ENCODE measurements at places on chromosomes 16 and 17. TPM values are rescaled to one million over a fixed set of nuclear protein-coding genes. Genes with fewer than 3 reads are reported as not detected.

The CCL4 gene
- total RNA-seq = 5.1 TPM

The TMC8 gene
- total RNA-seq = 35.9 TPM

The DOC2A gene
- total RNA-seq = 1.9 TPM

The TMEM204 gene
- 40.9 TPM for total RNA-seq

- peak; percentile 19 for DNase-seq
Measured at GRCh38 chr16:30767767-30768465, 5.8 kb downstream of the RNF40 start.

DNA sequence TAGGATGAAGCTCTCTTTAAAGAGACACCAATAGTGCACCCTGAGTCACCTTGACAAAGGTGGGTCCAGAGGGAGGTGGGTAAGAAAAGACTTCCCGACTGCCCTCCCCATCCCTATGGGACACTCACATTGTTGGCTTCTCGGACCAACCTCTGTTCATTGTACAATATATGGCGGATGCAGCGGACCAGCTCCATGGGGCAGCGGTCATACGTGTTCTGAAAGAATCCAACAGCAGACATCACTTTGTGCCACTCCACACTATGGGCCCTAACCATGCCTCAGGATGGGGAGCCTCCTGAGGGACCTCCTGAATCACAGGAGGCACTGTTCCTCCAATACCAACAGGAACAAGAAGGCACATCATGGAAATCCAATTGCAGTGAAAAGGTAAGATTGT lies 30.4 kb upstream of the GHDC start:
- DNase-seq = no peak

DNA sequence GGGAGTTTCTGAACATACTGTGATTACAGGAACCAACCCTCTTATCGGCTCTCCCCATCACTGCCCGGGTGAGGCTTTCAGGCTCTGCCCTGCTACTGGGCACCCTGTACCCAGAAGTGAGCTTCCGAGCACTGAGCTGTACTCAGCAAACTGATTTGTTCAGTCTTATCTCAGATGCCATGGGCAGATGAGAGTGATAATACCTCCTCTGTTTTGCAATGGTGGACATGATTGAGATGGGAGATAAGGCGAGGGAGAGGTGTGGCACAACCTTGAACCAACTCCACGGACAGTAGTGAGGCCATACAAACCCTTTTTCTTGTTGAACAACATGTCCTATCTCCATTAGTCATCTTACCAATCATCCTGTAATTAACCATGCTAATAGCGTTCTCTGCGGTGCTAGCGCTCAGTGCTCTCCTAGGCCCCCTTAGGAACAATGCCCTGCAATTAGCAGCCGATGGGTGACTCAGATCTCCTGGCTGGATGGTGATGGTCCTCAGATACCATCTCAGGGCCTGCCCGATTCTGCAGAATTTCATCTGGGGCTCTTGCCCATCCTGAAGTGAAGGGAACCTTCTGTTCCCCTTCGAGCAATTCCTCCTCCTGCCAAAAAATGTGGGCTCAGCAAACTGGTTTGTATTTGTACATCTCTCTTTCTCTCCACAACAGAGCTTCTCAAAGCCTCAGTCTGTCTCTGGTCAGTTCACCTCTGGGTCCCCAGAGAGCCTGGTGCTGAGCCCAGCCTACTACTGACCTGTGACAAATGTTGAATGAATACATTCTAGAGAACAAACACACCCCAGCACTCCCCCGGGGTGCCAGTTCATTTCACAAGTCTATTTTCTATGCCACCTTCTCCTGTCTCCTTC lies 139.3 kb upstream of the IRX3 start:
- no peak for DNase-seq

GRCh38 chr16:27945233-27945973 lies 118.1 kb downstream of the GSG1L start:
- no peak for DNase-seq

DNA sequence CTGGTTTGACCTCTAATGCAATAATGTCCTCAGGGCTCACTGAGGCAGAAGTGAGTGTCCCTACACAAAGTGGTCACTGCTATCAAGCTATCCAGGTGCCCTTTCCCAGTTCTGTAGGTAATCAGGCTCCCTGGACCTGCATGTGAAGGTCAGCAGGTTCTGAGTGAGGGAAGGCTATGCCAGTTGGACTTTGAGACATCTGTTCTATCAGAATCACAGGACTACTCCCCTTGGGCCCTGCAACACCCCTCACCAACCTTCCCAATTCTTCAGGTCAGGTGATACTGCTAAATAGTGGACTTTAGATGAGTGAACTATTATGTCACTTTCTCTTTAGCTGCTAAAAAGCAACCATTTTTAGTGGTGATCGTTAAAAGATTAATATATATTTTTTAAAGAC lies 37.6 kb downstream of the ZZEF1 start:
- DNase-seq = no peak

DNA sequence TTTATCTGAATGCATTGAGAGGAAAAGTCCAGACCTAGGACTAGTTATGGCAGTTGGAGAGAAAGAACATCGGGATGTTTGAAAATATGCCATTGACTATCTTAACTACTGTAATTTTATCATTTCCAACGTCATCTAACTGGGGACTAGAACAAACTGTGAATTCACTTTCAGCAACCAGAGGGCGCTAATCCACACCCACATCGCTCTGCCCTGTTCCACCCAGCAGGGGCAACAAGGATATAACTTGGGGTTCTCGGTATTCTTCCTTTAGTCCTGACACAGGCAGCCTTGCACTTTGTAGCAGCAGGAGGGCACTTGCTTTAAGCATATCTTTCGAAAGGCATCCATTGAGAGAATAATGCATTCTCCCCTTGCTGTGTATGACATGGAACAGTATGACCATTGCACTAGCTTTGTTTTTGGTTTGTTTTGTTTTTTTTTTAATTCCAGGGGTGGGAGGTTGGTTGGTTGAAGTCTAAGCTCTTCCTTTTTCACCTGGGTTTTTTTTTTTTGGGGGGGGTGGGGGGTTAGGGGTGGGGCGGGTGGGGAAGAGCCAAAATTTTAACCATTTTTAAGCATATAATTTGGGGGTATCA lies 31.5 kb downstream of the SIAH1 start:
- DNase-seq = peak; percentile 73

DNA sequence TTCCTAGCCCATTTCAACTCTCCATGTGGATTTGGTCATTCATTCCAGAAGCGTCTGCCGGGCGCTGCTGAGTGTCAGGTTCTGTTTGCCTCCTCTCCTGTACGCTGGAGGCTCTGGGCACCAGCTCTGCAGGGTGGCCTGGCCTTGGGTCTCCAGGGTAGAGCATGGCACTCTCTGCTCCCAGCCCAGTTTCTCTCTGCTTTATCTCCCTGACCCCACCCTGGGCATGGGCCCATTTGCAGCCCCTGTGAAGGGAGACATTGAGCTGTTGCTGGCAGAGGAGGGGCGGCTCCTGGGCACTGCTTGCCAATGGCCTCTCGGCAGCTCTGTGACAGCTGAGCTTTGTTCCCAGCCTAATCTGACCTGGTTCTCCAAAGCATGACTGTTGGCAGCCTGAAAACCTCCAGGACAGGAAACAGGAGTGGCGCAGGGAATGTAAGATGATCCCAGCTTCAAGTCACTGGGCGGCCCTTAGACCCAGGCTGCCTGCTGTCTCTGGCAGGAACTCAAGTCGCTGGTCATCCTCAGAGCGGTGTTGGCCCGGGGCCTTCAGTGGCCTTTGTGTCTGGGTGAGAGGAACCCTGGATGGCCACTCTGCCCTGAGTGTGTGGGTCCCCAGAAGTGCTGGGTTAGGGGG lies 146.8 kb downstream of the SEC14L1 start:
- DNase-seq = peak; percentile 91

- DNase-seq = no peak
Measured at GRCh38 chr17:80316927-80317705, 56.5 kb downstream of the RNF213 start.

Data from kidney (tissue), 22 donors.